Colonic mucosa (tissue), 4 donors: ENCODE measurements at places on chromosomes 1 and 21. TPM values are rescaled to one million over a fixed set of nuclear protein-coding genes. Genes with fewer than 3 reads are reported as not detected.

- DNase-seq = peak; percentile 5
Observed at GRCh38 chr1:7263021-7263960, 478.0 kb downstream of the CAMTA1 start.

- no peak for DNase-seq
Observed at GRCh38 chr1:208025031-208025430, 114.1 kb upstream of the CD34 start.

The FCER1A gene
- total RNA-seq = 0.47 TPM

The C4BPA gene
- total RNA-seq = 2.3 TPM

The ARHGEF16 gene
- 77.3 TPM for total RNA-seq
